ENCODE measurements at places on chromosomes 1 and 21.

DNA sequence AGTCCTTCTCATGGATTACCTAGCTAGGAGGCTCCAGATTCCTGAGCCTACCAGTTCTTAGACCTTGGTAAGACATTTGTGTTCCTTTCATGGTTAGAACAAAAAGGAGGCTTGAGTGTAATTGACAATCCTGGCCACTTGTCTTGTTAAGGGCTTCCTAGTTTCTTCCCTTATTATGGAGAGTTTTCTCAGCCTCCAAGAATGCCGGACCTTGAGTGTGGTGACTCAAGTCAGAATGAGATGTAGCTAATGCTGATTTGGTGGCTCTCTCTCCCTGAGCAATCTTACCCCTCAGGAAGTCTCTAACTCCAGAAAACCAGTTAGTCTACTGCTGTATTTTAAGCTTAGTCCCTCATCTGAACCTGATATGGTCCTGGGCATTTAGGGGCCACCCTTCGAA is 14.3 kb downstream of the CHI3L2 start:
- DNase-seq, result no peak

GRCh38 chr1:226903819-226904716 is 33.7 kb downstream of the PSEN2 start:
- no peak for DNase-seq

DNA sequence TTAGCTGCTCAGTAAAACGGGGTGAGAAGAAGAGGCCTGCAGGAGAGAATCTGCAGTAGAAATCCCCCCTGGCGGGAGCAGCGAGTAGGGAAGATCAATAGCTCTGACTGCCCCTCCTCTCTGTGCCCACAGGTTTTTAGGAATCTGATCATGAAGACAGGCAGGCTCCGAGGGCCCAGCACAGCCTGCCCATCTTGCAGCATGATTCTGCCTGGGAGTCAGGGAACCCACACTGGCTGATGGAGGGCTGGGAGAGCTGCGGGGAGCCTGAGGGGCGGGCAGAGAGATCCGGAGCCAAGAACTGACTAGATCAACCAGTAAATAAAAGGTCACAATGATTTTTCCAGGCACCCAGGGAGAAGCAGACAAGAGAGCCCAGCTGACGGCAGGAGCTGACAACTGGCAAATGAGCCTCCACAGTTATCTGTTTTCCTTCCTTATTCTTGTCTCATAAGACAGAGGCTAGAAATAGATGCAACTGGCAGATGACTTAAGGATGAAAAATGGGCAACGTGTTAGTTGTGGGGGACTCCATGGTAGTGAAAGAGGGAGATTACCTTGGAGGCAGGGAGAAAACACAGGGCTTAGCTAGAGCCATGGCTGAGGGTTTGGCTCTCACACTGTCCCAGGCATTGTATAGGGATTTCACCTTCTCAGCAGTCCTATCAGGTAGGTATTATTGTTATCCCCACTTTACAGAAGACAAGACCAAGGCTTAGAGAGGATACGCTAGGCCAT is 116.2 kb downstream of the PLXNA2 start:
- DNase-seq, result no peak

GRCh38 chr1:228781161-228781808 is 46.0 kb downstream of the RHOU start:
- DNase-seq, result no peak

Data from activated gamma-delta T cell (primary cell).